ENCODE measurements at places on chromosomes 5 and 9.

- DNase-seq: peak; percentile 79
These were observed 31.7 kb upstream of the KCNMB1 start for GRCh38 chr5:170420806-170421412.

- DNase-seq: no peak
These were observed 97.7 kb upstream of the HCN1 start for GRCh38 chr5:45793638-45794532.

GRCh38 chr9:92749934-92750315, 14.7 kb downstream of the BICD2 start:
- no peak for DNase-seq

- DNase-seq: no peak
These were observed 65.8 kb upstream of the NFIL3 start for GRCh38 chr9:91489361-91489899.

- DNase-seq: no peak
These were observed 5.2 kb downstream of the EPB41L4B start for GRCh38 chr9:109315480-109316206.

GRCh38 chr5:115514220-115514619, 30.4 kb downstream of the FEM1C start:
- no peak for DNase-seq

DNA sequence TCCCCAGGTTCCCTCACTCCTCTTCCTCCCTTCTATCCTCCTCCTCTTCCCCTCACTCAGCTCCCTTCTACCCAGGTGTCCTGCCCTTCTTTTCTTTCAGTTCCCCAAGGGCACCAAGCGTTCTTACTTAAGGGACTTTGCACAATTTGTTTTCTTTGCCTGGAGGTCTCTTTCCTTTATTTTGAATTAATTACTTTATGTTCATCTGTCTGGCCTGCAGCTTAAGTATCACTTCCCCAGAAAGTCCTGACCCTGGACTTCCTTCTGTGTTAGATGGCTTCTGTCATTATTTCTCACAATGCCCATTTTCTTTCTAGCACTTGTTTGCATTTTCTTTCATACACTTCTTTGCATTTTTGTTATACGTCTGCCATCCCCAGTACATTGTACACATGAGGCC, 350.6 kb downstream of the SH3GL2 start:
- DNase-seq: no peak

- no peak for DNase-seq
These were observed 357.8 kb upstream of the RGMB start for GRCh38 chr5:98415663-98416062.

- DNase-seq: peak; percentile 70
These were observed 72.6 kb downstream of the SMARCA2 start for GRCh38 chr9:2087500-2088313.

DNA sequence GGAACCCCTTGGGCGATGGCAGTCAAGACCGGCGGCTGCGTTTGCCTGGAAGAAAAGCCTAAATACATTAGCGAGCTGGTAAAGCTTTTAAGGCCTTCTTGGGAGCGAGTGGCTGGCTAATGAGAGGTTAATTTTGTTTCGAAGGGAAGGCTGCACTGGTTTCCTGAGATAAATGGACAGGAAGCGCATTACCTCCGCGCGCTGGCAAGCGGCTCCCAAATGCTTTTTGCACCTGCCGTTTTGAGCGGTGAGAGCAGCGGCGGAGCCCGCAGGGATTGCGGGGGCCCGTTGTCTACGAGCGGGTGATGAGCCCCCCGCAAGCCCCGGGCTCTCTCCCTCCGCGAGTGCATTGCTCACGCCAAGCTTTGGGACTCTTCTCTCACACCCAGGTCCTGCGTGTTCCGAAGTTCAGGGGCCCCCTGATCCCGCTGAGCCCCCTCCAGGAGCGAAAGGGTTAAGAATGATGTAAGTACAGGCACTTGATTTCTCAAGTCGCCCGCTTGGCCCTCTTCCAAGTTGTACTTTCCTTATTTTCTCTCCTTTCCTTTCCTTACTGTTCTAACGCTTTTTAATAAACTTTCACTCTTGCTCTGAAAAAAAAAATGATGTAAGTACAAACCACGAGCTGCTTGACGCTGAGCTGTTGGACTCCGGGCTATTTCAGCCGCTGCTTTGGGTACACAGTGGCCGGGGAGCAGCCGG, 3.1 kb upstream of the RGMB start:
- DNase-seq: peak; percentile 66

DNA sequence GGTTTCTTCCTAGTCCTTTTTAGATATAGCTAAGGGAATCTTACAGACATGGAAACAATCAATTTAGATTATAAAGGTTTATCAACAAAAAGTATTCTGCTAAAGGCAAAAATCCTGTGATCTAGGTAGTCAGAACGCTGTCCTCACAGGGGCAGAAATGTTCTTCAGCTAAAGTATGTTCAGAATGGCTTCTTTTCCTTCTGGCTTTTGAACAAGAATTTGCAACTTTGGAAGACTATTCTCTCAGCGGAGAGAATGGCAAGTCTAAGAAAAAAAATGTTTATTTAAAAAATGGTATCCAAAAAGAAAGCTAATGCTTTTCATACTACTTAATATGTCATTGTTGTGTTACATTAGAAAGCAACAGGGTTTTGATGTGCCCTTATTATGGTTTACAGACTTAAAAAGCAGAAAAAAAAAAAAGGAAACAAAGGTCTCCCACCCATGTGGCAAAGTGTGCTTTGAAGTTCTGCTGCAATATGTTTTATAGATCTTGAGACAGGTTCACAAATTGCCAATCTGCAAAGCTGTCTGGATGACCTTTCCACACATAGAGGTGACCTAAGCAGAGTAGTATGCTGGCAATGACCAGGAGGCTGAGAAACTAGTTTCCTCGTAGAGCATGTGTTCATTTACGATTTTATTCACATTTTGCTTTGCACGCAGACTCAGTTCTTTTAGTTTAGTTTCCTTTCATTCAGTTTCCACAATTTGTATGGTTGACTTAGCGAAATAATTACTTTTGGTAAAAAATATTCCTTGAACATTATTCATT, 45.1 kb upstream of the PJA2 start:
- peak; percentile 52 for DNase-seq

DNA sequence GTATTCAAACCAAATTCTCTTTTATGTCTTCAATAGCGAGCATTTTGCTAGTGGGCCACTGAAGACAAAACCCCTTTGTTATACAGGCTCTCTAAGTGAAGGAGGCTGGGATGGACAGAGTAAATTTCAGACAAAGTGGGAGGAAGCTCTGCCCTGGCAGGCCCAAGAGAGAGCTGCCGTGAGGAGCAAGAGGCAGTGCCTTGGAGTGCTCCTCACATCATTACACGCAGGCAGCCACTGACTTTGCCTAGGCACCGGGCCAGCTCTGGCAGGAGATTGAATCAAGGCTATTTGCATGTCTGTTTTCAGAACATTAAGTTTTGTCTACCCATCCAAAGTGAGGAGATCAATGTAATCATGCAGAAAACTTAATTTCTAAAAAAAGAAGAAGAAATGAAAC, 167.7 kb downstream of the CCDC192 start:
- peak; percentile 83 for DNase-seq
